Femur (tissue), 1 donor: ENCODE measurements at places on chromosomes 3 and 15.

- peak; percentile 51 for DNase-seq
Observed at GRCh38 chr3:65412588-65412987, 626.1 kb downstream of the MAGI1 start.

- DNase-seq: peak; percentile 12
Observed at GRCh38 chr15:100247228-100248225, 94.2 kb downstream of the ADAMTS17 start.

DNA sequence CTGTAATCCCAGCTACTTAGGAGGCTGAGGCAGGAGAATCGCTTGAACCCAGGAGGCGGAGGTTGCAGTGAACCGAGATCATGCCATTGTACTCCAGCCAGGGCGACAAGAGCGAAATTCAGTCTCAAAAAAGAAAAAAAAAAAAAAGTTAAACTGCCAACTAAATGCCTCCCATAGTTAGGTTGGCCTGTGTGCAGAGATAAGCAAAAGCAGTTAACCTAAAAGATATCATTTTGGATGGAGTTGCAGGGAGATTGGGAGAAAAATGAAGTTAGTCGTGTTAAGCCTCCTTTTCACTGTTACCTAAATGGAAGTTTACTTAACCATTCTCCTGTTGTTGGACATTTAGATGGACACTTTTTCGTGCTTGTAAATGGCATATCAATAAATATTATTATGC is 11.4 kb upstream of the FETUB start:
- DNase-seq: no peak

- peak; percentile 84 for DNase-seq
Observed at GRCh38 chr15:91694831-91695210, 158.7 kb upstream of the SLCO3A1 start.

- no peak for DNase-seq
Observed at GRCh38 chr3:178100908-178101307, 435.3 kb upstream of the KCNMB2 start.

DNA sequence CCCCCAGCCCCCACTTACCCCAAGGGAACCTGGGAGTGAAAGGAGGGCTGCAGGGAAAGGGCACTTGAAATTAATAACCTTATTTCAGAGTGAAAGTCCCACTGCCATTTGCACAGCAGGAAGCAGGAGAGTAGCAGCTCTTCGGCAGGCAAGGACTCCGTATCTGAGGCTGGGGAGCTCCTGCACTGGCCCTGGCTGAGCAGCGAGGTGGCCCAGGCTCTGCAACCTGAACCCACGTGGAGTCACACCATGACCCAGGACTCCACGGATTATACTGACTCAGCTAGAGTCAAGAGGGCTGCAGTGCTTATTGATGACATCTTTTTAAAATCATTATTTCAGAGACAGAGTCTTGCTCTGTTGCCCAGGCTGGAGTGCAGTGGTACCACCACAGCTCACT is 214.5 kb downstream of the XXYLT1 start:
- no peak for DNase-seq

DNA sequence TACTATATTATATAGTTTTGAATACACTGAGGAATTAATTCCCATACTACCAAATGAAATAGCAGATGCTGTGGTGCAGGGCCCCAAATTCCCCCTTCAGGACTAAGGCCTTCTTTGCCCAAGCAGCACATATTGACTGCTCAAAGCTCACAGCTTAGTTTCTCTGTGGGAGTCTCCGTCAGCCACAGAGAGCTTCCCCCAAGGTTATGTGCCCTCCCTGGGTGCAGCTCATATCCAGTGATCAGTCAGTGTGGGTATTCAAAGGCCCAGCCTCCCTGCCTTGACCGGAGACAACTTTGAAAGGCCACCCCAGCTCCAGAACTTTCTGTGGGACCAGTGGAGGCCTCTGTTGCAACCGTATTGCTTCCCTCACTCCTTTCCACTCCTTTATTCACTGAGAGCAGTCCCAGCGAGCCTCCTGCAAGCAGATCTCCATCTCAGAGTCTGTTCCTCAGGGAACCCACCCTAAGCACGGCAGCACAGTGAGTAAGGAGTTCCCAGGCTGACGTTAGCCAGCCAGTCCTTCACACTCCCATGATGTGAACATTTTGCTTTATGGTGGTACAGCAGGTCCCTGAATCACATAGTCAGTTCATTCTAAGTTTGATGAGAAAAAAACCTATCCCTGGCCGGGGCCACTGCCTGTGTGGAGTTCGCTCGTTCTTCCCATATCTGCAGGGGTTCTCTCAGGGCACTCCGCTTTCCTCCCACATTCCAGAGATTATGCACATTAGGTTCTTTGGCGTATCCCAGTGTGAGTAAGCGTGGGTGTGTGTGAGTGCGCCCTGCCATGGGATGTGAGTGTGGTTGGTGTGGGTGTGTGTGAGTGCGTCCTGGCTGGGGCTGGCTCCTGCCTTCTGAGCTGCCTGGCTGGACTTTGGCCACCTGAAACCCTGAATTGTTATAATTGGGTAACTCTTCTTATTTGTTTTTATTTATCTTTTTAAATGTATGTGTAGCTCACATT is 64.4 kb upstream of the PPARG start:
- no peak for DNase-seq

- DNase-seq: no peak
Observed at GRCh38 chr15:48695088-48695826, 49.7 kb upstream of the FBN1 start.

GRCh38 chr3:107258300-107258699 is 118.9 kb upstream of the CCDC54 start:
- DNase-seq: no peak

- peak; percentile 34 for DNase-seq
Observed at GRCh38 chr3:192802957-192803899, 75.9 kb upstream of the FGF12 start.

GRCh38 chr3:141409940-141410241 is 41.6 kb downstream of the ZBTB38 start:
- DNase-seq: no peak

DNA sequence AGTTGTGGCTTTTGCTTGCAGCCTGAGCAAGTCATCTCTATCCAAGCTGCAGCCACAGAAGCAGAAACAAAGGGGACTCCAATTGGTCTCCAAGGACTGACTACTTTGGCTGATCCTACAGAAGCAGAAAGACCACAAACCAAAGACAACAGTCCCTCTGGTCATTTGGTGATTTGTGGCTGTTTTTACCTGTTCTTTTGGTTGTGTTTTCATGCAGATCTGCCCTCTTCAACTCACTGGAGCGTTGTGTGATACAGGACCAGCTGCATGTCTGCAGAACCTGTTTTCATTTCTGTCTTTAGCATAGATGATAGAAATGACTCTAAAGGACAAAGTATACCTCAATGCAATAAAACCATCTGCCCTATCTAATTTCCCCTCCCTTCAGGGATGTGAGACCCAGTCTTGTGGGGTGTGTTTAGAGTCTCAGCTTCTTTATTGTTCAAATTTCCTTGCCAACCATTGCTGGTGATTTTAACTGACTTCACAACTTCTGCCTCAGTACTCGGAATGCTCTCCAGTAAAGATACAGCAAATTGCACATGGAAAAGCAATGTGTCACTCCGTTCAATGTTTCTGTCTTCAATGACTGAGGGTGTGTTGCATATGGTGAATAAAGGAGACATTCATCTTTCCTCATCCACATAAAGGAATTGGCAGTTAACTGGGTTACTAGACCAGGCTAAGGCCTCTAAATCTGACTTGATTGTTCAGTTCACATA is 48.9 kb upstream of the SLC7A14 start:
- DNase-seq: no peak

- no peak for DNase-seq
Observed at GRCh38 chr3:171329746-171330145, 130.5 kb downstream of the TNIK start.

DNA sequence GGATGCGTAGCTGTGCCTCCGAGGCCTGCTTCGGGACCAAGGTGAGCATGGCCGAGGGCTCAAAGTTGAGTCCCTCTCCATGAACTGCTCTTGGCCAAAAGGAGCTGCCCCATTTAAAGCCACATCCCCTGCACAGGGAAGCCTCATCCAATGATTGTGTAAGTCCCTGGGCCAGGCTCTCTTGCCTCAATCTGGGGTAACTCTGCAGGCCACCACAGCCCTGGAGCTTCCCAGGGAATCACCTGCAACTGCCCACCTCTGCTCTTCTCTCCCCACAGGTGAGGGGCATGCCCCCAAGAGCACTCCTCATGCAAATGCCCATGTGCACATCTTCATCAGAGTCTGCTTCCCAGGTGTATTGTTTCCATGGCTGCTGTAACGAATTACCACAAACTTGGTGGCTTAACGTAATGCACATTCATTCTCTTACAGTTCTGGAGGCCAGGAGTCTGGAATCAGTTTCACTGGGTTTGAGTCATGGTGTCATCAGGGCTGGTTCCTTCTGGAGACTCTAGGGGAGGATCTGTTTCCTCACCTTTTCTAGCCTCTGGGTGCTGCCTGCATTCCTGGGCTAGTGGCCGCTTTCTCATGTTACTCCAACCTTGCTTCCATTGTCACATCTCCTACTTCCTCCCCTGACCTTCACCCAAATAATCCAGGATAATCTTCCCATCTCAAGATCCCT is 25.0 kb upstream of the LOXL1 start:
- DNase-seq: no peak

- DNase-seq: no peak
Observed at GRCh38 chr3:159250961-159251360, 449.1 kb downstream of the MFSD1 start.

DNA sequence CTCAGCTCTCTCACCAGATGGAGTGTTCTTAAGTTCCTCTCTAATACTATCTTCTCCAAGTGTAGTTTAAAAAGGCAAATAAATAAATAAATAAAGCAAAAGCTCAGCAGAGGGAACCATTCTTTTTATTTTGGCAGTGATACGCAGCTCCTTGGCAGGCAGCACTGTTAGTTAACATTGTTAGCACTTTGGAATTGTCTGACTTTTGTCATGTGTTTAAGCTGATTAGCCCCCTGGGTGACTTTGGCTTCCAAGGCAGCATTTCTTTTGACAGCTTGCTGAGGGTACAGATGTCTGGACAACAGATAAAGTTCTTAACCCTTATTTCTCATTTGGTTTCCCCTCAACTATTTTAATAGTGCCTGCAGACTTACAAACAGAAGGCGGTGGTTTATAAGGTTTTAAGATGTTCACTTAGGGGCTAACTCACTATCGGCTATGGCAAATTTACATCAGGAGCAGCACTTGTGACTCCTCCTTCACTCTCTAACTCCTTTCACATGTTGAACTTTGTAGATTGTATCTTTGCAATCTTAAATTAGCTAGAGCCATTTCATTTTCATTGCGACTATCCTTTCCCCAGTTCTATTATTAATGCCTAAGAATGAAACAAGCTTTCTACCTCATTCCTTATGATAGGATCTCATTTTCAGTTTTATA is 213.4 kb downstream of the ZBBX start:
- DNase-seq: peak; percentile 79

- DNase-seq: no peak
Observed at GRCh38 chr3:20095470-20095869, 55.2 kb downstream of the KAT2B start.

DNA sequence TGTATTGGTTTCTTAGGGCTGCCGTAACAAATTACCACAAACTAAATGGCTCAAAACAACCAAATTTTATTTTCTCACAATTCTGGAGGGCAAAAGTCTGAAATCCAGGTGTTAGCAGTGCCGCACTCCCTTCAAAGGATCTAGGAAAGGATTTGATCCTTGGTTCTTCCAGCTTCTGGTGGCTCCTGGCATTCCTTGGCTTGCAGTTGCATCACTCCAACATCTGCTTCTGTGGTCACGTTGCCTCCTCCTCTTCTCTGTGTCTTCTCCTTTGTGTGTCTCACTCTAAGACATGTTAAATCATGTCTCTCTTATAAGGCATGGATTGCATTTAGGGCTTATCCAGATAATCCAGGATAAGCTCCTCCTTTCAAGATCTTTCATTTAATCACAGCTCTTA is 262.2 kb downstream of the MEX3B start:
- no peak for DNase-seq

- no peak for DNase-seq
Observed at GRCh38 chr3:67524046-67524445, 130.4 kb downstream of the SUCLG2 start.

DNA sequence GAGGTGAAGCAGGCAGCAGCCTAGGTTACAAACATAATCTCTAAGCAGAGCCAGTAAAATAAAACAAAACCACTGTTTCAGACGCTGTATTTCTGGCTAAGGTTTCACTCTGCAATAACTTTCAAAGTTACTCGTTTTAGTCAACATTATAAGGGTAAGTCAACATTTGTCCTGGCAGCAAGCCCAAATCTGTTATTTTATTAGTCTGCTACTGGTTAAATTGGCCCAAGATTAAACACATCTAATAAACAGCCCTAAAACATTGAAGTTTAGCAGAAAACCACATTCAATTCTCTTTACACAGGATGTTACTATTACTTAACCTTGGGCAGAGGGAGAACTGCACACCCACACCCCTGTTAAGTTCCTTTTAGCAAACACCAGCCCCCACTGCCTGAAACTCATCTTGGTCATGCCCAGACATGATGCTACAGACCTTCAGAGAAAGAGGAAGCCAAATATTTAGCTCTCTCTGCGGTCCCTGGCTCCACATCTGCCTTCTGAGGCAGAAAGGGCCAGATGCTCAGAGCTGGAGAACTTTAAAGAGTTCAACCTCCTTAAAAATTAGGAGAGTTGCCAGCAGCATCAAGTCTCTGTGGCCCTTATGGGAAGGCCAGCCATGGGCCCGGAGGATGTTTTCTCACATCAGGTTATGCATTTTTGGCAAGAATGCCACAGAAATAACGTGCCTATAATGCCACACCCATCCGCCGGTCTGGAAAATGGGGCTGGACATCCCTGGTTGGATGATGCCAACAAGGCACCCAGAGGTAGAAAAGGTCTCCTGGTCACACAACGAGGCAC is 17.9 kb downstream of the ARHGEF3 start:
- peak; percentile 70 for DNase-seq
